ENCODE measurements at places on chromosomes 12 and 14. TPM values are rescaled to one million over a fixed set of nuclear protein-coding genes. Genes with fewer than 3 reads are reported as not detected.

TSPAN11 gene
- total RNA-seq, result 2.2 TPM

GRCh38 chr12:29086325-29087271, 62.5 kb upstream of the FAR2 start:
- DNase-seq, result no peak

DNA sequence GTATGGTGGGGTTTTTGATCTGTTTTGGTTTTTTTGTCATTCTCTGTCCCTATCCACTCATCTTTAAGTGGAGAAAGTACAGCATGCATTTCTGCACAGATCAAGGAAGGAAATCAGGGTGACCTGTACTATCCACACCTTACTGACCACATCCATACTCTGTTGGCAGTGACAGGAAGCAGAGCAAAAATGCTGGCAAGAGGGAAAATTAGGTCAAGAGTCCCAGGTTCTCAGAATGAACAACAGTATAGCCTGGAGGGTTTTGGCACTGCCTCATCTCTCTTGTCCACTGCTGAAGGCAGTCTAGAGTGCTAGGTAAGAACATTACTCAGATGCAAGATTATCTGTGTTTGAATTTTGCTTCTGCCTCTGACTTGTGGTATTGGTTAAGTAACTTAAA, 70.7 kb downstream of the TAOK3 start:
- no peak for DNase-seq

TPH2 gene
- total RNA-seq, result 0.14 TPM

GRCh38 chr14:64830961-64831360, 48.7 kb downstream of the SPTB start:
- no peak for DNase-seq

GRCh38 chr12:2032506-2032905, 20.3 kb upstream of the CACNA1C start:
- DNase-seq, result no peak
